Lung microvascular endothelial cell (primary cell): ENCODE measurements at places on chromosomes 6 and 20.
A peak's percentile ranks its signal among the peaks of the same experiment; 100 is the strongest.

DNA sequence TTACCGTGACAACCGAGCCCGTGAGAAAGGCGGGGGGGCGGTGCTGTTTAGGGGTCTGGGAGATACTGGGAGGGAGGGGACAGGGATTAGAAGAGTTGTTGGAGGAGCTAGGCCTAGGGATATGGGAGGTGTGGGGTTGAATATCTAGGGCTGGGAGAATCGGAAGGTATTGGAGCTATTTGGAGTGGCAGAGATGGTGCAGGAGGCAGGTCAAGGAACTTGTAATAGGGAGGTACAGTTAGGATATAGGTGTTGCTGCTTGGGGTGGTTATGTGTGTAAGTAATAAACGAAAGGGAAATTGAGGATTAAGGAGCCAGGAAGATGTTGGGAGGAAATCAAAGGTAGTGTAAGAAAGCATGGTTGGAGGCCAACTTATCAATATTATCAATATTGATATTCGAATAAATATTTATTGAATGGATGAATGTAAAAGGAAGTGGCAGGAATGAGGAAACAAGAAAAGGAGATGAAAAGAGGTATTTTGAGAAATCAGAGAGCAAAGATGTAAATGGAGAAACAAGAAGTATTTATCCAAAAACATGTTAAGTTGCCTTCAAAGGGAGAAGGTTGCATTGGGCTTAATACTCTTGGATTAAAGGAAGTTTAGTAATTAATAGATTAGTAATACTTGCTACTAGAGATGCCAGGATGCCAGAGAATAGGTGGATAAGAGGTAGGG lies 602 bp downstream of the PPP1R11 start:
- DNase-seq = no peak

DNA sequence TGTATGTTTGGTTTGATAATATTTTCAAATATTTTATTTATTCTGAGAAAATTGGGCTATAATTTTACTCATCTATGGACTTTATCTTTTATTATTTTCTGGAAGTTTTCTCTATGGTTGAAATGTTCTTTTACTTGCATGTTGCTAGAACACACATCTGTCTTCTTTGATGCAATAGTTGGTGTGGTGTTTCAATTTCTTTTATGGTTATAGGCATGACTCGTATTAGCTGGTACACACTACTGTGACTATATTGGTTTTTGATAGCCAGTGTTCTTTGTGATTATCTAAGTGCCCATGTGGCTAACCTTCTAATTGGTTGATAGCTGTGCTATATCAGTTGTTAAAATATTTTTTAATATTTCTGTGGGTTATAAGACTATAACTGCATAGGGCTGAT lies 1343.3 kb upstream of the GJE1 start:
- no peak for DNase-seq

DNA sequence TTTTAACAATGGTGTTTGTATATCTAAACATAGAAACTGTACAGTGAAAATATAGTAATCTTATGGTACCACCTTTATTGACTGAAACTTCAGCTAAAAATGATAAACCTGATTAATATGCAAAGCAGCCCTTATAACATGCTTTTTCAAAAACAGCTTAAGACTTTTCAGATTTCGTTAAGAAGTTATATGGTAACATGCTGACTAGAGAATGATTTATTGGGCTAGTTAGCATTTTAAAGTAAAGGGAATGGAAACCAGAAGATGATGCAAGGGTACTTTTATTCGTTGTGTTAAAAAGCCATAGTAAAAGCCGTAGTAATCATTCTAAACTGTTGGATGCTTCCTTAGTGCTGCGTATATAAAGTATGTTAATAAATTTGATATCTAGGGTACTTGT lies 50.5 kb downstream of the CBFA2T2 start:
- no peak for DNase-seq

DNA sequence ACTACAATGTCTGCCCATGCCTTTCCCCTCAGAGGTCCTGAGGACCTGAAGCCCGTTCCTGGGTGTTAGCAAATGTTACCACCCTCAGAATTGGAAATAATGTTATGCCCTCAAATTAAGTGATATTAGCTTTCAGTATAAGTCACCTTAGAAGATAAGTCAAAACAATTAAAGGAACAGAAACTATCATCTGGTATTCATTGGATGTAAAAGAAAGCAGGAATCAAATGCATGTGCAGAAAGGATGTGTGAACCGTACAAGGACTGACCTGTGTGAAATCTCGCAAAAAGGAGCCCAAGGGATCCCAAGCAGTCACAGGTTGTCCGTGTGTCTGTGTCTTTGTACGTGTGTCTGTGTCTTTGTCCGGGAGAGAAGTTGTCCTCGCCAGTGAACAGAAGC lies 51.6 kb upstream of the TAB2 start:
- DNase-seq = no peak

DNA sequence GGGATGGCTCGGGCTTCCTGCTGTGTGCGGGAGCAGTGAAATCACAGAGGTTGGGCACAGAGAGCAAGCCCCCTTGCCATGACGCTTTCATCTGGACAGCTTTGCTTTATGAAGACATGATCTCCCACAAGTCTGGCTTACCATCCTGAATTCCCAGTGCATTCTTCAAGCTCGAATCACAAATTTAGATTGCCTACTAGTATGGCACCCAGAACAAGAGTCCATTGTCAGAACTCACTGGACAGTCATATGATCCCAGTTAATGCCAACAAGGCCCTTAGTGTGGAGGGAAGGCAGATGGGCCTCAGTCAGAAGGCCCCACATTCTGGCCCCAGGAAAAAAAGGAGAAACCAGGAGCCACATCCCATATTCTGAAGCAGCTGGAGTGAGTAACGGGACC lies 147.3 kb upstream of the FOXQ1 start:
- DNase-seq = no peak

- no peak for DNase-seq
These were observed 83.6 kb downstream of the LCA5 start for GRCh38 chr6:79453558-79454042.

- no peak for DNase-seq
These were observed 130.1 kb downstream of the RNASET2 start for GRCh38 chr6:166826264-166826663.

DNA sequence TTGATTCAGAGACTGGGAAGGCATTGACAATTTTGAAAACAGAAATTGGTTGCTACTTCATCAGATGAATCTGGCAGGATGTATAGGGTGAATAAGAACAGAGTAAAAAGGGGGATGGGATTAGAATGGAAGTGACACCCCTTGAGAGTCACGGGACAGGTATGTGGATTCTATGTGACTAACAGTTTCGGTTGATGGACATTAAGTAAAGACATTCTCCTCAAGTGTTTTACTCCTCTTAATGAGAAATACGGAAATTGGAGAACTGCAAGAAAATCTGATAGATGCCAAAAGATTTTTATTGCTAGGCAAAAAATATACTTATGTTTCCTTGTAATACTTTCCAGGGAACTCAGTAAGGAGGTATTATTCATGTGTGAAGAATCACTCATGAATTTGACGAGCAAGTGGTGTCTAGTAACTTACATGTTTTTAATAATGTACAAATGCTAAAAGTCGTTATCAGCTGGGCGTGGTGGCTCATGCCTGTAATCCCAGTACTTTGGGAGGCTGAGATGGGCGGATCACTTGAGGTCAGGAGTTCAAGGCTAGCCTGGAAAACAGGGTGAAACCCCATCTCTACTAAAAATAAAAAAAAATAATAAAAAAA lies 135.8 kb downstream of the KIF16B start:
- DNase-seq = no peak

GRCh38 chr6:39137245-39137644 lies 22.3 kb upstream of the SAYSD1 start:
- DNase-seq = peak; percentile 55

DNA sequence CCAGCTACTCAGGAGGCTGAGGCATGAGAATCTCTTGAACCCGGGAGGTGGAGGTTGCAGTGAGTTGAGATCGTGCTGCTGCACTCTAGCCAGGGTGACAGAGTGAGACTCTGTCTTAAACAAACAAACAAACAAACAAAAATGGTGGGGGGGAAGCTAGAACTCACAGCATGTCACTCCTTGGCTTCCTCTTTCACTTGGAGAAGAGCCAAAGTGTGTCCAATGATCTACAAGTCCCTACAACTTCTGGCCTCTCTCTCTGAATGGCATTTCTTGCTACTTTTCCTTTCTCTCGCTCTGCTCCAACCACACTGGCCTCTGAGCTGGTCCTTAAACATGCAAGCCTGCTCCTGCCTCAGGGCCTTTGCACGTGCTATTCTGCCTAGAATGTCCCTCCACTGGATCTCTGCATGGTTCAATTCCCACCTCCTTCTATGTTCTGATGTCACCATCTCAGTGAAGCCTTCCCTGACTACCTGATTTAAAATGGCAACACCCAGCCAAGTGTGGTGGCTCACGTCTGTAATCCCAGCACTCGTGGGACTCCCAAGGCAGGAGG lies 8.1 kb downstream of the TLDC2 start:
- DNase-seq = no peak

DNA sequence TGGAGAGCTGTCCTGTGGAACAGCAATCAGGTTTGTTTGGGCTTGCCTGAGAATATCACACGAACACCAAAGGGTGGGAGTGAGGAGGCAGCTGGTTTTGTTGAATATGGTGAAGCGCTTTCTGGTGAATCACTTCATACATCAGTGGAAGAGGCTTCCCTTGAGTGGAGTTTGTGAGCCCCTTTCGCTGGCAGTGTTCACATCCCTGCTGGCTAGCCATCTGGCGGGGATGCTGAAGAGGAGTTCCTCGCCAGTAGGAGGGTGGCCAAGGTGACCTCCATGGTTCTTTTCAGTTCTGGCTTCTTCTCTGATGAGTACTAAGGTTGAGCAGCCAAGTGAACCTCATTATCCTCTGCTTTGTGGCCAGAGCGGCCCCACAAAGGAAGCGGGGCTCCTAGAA lies 37.7 kb upstream of the RNF8 start:
- DNase-seq = no peak

- DNase-seq = no peak
These were observed 160.8 kb downstream of the ZDHHC14 start for GRCh38 chr6:157541618-157542413.

DNA sequence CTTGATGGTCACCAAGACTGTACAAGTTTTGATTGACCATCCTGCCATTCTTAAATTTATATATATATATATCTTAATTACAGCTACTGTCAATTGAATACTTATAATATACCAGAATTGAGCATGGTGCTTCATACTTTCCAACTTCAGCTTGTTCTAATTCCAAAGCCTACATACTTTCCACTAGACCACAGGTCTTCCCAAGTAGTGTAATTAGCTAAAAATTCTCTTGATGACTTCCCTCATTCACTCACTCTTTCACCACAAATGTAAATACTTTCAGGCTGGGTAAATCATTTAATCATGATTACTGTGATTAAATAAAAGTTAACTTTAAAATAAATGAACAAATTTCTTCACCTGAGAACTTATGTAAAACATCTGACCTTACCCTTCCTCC lies 3.4 kb downstream of the ASF1A start:
- no peak for DNase-seq

DNA sequence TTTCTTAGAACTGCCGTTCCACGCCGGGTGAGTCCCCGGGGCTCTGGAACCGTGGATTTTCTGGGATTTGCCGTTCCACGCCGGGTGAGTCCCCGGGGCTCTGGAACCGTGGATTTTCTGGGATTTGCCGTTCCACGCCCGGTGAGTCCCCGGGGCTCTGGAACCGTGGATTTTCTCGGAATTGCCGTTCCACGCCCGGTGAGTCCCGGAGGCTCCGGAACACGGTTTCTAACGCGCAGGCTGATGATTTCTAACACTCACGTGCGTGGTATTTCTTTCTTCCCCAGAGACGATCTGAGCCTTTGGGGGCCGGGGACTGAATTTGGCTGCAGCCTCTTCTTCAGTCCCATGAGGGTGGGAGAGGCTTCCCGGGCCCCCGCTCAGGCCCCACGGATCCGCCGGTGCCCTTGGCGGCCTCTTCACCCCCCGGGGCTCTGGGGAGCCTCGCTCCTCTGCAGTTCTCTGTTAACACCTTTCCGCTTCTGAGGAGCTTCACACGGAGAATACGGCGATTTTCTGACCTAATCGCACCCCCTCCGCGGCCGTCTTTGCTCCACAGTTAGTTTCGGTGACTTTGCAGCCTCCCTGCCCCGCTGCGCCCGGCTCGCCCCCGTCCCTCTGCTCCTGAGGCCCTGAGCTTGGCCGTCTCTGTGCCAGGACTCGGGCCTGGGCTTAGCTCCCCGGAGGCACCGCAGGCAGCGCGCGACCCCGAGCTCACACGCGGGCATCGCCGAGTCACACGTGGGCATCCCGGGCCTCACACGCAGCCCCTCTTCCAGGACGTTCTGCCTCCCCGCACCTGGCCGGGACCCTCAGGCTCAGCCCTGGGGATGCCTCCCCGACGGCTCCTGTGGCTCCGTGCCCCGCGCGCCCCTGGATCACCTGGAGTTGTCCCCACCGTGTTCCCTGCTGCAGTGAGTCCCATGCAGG lies 7.2 kb upstream of the KIF25 start:
- DNase-seq = no peak

DNA sequence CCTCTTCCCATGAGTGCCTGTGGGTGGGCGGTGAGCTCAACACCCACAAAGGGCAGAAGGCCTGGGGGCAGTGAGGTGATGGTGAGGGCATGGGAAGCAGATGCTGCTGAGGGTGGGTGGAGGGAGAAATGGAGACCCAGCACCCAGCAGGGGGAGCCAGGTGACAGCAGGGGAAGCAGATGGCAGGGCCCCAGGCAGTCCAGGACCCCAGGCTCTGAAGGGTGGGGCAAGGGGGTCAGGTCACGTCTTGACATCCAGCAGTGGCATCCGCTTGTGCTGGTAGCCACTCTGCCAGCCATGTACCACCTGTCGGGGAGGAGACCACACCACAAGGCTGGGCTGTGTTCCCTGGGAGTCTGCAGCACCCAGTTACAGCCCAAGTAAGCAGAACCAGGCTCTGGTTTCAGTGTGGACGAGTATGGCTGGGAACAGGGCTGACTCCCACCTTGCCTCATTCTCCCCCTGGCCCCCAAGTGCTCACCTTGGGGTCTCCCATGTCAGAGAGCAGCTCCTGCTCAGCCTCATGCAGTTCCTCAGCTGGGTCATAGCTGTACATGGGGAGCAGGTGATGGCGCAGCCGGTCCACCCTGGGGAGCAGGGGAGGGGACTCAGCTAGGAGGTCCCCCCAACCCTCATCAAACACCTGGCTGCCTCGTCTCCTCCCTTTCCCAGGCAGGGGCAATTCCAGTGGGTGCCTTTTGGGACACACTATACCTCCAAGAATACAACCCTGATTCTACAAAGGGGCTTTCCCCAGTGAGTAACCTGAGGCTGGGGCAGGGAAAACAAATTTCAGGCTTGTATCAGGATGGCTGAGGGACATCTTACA lies 2.0 kb downstream of the SMIM29 start:
- DNase-seq = peak; percentile 52

GRCh38 chr6:57182017-57182432 lies 9.9 kb downstream of the BAG2 start:
- DNase-seq = no peak
